Stromal cell of bone marrow (primary cell): ENCODE measurements at places on chromosomes 6 and 20.

- DNase-seq, result no peak
These were observed 91.7 kb downstream of the TBXT start for GRCh38 chr6:166075925-166076324.

- no peak for DNase-seq
These were observed 65.4 kb downstream of the HIVEP2 start for GRCh38 chr6:142879527-142879926.

GRCh38 chr6:159833556-159833955, 33.5 kb downstream of the PNLDC1 start:
- DNase-seq, result peak; percentile 65

DNA sequence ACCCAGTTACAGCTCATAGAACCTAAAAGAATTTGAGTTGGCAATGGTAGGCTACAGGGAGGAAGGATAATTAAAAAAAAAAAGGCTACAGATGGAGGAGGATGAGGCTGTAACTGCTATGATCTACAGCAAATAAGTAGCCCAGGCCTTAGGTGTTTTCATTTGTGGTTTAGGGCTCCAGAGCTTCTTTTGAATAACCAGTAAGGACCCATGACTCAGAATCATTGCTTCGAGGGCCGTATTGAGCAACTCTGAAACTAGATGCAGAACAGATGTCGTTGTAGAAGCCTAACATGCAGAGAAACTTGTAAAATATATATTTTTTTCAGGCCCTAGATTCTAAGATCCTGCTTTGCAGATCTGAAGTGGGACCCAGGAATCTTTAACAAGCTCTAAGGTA, 19.0 kb upstream of the ASIP start:
- DNase-seq, result peak; percentile 93

DNA sequence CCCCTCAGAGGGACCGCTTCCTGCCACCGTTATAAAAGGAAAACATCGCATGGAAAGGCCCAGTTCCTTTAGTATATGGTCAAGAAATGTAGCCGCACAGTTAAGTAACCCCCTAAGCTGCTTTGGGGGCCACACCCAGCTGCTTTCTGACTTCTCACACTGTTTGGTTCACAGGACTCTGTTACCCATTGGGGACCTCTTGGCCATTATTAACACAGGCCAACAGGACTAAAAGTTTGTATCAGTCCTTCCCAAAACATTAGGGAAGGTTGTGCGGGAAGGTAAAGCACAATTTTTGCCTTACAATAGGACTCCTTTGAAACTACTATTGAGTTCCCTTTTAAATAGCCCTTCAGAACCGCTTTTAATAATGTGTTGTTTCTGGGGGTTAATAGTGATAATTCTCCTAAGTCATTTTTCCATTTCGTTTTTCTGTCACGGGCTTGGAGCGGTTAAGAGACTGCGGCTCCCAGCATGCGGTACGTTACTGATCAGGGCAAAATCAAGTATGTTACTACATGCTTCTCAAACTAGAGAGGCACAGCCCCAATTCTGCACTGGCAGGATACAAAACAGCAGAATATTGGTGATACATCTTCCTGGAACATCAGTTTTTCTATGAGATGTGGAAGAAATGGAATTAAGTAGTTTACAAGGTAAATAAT, 668 bp upstream of the RPP40 start:
- peak; percentile 10 for DNase-seq

DNA sequence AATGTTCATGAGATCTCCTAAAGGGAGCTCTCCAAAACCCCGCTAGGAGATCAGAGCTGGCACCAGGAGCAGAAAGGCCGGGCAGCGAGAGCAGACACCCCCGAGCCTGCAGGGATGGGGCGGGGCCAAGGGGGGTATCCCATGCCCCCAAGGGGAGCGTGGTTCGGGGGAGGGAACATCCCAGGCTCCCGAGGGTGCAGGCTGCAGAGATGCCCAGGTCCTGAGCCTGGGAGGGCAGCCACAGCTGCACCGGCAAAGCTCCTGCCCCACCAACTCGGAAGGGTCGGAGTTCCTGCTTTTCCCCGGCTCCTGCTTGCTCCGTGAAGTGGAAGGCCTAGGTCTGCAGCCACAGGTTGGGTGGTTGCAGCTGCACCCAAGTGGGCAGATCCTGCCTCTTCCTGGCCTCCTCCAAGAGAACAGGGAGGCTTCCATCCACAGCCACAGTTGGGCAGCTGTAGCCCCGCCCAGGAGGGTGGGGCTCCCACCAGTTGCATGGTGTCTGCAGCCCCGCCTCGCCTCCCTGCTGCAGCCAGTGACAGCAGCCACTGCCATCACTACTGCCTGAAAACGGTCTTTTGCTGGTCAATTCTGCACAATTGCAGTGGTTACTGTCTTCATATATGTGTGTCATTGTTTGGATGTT, 13.4 kb upstream of the GMNN start:
- no peak for DNase-seq

DNA sequence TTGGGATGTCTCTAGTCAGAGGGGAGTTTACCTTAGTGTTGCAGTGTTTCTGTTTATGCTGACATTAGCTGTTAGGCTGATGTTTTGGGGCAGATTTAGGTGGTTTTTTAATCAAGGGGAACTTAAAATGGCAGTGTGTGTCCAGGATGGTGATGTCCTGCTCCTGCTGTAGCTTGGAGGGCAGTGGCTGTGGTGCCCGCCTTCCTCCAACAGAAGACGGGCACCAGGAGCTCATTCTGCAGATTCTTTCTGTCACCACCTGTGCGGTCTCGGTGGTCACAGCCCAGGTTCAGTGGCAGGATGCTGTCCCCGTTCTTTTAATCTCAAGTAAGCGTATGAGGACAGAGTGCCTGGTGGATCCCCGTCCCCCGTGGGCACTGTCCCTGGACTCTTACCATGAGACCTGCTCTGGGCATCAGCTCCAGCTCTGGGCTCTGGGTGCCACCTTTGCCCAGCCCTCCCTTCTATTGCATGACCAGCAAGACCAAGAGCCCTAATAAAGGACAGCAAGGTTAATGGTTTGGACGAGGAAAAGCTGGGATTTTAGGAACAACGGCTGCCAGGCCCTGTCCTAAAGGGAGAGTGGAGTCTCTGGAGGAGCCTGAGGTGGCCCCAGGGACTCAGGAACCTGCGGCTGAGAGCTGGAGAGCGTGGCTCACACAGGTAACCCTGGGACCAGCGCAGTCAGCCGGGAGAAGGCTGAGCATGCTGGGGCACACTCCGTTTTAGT, 217.3 kb downstream of the ERMARD start:
- DNase-seq, result no peak

DNA sequence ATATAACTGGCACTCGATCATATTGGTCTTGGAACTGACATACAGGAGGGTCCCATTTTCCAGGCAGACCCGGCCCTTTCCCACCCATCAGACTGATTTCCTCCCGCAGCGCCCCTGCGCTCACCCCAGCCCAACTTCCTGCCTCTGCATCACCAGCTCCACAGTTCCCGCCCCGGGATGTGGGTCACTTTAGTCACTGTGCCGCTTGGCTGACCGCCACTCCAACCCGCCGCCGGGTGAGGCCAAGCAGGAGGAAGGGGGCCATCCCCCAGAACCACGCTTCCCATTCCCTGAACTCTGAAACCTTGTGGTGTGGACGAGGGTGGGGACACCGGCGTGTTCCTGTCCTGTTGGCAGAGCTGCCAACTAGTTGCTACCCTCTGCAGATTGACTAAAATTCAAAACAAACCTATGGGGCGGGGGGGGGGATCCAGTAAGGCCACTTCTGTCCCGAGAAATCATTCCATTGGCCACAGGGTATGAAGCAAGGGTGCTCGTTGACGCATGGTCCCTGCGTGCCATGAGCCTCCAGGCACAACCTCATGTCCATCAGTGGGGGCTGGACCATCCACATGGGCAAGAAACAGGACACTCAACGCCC, 12.3 kb downstream of the TGM2 start:
- DNase-seq, result peak; percentile 48

DNA sequence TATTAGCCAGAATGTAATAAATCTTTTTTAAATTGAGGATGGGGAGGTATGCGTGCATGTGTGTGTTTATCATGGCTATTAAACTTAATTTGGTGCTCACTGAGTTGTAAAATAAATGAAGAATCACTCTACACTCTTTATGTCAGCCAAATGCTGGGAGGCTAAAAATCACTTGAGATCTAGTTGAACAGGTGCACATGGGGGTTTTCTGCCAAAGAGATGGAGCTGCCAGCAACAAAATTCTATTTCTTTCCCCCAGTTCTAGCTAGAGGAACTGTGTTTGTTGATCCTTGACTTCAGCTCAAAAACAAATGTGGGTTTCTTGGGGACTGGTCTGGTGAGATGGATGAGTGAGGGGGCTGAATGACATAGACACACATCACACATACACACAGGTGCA, 183.3 kb upstream of the BTBD3 start:
- no peak for DNase-seq

GRCh38 chr6:44463728-44464450, 76.4 kb downstream of the CDC5L start:
- no peak for DNase-seq

DNA sequence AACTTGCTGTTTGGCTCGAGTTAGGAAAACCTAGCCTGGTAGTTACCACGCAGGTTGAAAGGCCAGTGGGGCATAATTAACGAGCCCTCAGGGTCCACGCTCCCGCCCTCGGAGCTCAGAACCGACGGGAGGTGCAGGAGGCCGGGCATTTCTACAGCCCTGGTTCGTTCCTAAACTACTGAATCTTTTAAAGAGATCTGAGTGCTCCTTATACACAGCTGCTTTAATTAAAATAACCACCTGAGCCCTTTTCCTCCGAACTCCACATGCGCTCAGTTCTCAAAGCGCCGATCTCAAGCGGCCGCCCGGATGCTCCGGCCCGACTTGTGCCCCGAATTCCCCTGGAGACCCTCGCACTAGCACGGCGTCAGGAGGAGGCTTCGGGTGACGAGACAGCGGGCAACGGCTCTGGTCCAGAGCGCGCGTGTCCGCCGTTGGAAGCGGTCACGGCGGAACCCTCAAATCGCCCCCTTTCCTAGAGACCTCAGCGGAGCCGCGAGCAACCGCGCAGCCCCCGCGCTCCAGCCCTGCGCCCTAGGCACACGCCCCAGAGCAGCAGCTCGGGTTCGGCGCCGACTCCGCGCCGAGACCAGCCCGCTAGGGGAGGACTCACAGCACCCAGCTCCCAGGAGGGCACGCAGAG, 397 bp downstream of the WDR27 start:
- DNase-seq, result no peak

DNA sequence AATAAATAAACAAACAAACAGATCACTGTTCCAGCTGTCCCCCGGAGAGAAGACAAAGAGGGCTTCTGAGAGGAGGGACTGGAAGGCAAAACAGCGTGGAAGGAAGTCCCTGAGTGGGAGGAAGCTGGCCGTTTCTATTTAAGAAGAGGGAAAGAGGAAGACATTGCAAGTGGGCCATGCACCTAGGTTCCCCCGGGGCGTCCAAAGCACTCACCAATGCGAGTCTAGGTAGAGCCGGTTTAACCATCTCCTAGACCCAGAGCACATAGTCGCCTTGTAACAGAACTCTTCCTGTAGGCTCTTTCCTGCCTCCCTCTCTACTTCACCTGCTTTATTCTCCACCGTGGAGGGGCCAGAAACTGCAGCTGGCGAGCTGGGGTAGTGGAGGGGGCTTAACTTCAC, 158.4 kb downstream of the ZDHHC14 start:
- DNase-seq, result no peak

GRCh38 chr6:168106633-168107005, 27.6 kb upstream of the FRMD1 start:
- no peak for DNase-seq

DNA sequence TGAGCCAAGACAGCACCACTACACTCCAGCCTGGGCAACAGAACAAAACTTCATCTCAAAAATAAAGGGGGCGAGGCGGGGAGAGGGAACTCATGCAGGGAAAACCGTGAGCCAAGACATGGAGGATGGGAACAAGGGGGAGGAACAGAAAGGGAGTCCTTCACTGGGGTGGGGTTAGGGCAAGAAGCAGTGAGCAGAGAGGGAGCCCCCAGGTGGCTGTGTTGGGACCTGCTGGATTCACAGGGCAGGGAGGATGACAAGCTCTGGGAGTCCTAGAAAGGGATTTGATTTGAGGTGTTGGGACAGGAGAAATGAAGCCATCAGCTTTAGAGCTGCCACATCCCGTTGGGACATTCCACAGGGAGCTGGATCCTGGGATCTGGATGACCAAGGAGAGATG, 90.6 kb upstream of the TOP1 start:
- DNase-seq, result no peak

GRCh38 chr6:112469306-112469705, 122.2 kb downstream of the RFPL4B start:
- DNase-seq, result no peak

- peak; percentile 98 for DNase-seq
These were observed 45.1 kb downstream of the PTK7 start for GRCh38 chr6:43120944-43121913.

- DNase-seq, result no peak
These were observed 325.6 kb downstream of the BTBD3 start for GRCh38 chr20:12243327-12243726.

DNA sequence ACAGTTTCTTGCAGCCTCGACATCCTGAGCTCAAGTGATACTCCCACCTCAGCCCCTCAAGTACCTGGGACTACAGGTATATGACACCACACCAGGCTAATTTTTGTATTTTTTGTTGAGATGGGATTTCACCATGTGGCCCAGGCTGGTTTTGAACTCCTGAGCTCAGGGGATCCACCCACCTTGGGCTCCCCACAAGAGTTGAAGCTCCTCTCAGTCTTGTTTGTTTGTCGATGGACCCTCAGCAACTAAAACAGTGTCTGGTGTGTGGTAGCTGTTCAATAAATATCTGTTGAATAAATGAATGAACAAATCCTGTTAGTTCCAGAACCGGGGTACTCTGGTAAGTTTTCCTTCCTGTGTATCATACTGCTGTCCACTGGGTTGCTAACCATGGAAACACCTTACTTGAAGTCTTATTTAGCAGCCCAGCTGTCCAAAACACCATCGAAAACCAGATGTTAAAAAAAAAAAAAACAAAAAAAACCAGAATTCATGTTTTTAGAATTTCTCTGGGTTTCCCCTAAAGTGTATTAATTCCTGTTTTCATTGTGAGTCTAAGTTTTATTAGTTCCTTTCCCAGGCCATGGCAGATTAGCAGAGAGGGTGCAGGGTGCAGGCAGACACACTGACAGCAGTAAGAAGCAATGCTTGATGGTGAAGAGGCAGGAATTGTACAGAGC, 7.8 kb upstream of the EZR start:
- no peak for DNase-seq

GRCh38 chr6:12476484-12476883, 186.3 kb downstream of the EDN1 start:
- DNase-seq, result no peak

GRCh38 chr20:46568570-46569129, 18.2 kb upstream of the OCSTAMP start:
- peak; percentile 23 for DNase-seq

DNA sequence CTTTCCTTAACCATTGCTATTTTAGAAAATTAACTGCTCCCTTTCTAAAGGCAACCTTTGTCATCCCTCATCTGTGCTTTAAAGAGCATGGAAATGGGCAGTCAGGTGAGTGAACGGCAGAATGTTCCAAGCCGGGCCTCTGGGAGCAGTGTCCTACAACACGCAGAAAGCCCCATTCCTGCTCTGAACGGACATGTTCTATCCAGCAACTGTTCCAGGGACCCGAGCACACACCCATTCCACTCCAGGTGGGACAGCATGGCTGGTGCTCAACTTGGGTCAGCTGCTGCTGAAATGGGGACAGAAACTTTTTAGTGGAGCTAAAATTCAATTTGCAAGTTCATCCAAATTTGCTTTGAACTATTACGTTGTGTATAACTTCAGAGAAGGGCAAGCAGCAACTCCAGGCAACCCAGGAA, 26.7 kb downstream of the DIDO1 start:
- DNase-seq, result no peak

- no peak for DNase-seq
These were observed 304.7 kb downstream of the QKI start for GRCh38 chr6:163719028-163719742.

GRCh38 chr20:32456869-32457478, 98.8 kb downstream of the ASXL1 start:
- DNase-seq, result no peak
